Hippocampal formation (tissue), 2 donors: ENCODE measurements at places on chromosomes 7 and 10.

DNA sequence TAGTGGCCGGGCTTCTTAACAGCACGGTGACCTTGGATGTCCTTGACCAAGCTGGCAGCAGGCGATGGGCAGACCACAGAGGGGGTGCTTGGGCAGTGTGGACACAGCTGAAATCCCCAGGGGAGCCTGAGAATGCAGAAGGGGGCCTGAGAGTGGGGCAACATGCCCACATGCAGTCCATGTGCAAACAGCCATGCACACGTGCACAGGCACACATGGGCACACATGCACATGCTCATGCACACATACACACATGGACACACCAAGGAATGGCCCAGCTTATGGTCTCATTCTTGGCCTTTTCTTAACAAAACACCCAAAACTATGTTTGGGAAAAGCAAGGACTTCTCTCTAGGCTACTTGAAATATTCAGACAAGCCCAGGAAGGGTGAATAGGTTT, 483.9 kb upstream of the MKI67 start:
- DNase-seq = no peak

DNA sequence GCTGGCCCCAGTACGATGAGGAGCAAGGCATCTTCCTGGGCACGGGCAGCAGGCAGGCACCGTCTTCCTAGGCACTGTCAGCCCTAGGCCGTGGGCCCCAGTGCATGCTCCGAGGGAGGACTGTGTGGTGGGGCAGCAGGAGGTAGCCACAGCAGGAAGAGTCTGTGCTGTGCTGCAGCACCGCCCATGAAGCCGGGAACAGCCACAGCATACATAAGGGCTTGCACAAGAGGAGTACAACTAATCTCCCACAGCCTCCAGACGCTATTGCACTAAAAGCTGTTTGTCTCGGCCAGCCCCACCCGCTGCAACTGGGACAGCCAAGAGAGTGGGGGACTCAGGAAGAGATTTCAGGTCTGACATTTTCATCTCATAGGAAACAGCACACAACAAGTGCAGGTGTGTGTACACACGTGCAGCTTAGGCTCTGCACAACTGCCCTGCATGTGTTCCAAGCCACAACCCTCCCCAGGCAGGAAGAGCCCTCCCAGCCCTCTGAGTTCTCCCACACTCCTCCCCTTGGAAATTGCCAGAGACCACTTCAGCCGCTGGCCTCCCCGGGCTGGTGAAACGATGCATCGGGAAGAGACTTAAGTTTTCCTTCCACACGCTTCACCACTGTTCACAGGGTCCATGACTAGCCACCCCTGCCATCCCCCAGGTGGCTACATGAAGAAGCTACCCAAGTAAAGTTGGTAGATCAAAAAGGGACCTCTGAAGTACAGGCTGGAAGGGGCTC, 88.1 kb upstream of the DDC start:
- DNase-seq = no peak

- DNase-seq = no peak
Observed at GRCh38 chr10:3010816-3011460, 56.4 kb upstream of the PFKP start.

- no peak for DNase-seq
Observed at GRCh38 chr10:3331690-3332230, 159.2 kb upstream of the PITRM1 start.

DNA sequence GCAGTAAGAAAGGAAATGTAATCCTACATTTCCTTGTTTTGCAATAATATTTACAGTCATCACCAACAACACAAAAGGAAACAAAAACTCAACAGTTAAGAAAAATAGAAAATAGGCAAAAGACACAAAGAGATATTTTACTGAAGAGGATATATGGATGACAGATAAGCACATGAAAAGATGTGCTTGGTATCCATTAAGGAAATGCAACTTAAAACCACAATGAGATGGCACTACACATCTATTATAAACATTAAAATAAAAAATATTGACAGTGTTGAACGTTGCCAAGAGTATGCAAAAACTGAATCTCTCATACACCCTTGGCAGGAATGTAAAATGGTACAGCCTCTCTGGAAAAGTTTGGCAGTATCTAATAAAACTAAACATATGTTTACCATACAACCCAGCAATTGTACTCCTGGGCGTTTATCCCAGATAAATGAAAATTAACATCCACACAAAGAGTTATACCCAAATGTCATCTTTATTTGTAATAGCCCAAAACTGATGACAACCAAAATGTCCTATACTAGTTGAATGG, 5.4 kb downstream of the CEP41 start:
- no peak for DNase-seq

DNA sequence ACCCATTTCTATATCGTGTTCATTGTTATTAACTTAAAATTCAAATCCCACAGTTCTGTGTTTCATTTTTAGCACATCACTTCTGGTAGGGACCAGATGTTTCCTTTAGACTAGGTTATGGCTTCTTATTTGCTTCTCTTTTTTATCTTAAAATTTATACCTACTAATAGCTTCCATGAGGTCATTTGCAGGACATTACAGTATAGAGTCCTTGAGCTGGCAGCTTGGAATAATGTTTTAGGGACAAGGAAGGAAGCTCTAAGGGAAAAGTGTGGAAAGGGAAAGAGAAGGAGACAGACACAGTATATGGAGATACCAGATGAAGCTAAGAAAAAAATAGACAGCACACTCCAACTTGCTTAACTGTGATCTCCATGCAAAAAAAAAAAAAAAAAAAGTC, 48.8 kb upstream of the CD36 start:
- no peak for DNase-seq
